ENCODE measurements at places on chromosomes 5 and 9. TPM values are rescaled to one million over a fixed set of nuclear protein-coding genes. Genes with fewer than 3 reads are reported as not detected.

Gene SLC34A1
- not detected for total RNA-seq

Gene IFNB1
- not detected for total RNA-seq

Gene TAL2
- not detected for total RNA-seq

Gene GLRA1
- not detected for total RNA-seq

Gene ZFYVE16
- total RNA-seq, result 26.7 TPM

Gene PLAC8L1
- total RNA-seq, result not detected

Gene CCDC152
- 0.92 TPM for total RNA-seq

Data from gastroesophageal sphincter (tissue), 4 donors.